ENCODE measurements at places on chromosomes 7 and 10. TPM values are rescaled to one million over a fixed set of nuclear protein-coding genes. Genes with fewer than 3 reads are reported as not detected.
A peak's percentile ranks its signal among the peaks of the same experiment; 100 is the strongest.

GRCh38 chr7:30475580-30475979 lies 3.0 kb downstream of the NOD1 start:
- H3K36me3 ChIP-seq, result no peaks in the 10 kb centered on the region
- H3K4me3 ChIP-seq, result no peak overlapping the region
- no peaks in the 10 kb centered on the region for H3K27me3 ChIP-seq
- peak overlapping the region; percentile 35 for H3K27ac ChIP-seq

GRCh38 chr10:87538092-87539015 lies 33.7 kb downstream of the MINPP1 start:
- H3K36me3 ChIP-seq, result no peaks in the 10 kb centered on the region
- no peak overlapping the region for H3K4me3 ChIP-seq
- H3K4me1 ChIP-seq, result peaks cover 9% of the 10 kb centered on the region
- no peak overlapping the region for H3K27ac ChIP-seq
- no peaks in the 10 kb centered on the region for H3K27me3 ChIP-seq
- no peak for DNase-seq

- no peaks in the 10 kb centered on the region for H3K36me3 ChIP-seq
- no peak overlapping the region for H3K27ac ChIP-seq
- no peak for DNase-seq
- H3K27me3 ChIP-seq, result no peaks in the 10 kb centered on the region
- H3K4me3 ChIP-seq, result no peak overlapping the region
Observed at GRCh38 chr10:3312403-3312940, 139.9 kb upstream of the PITRM1 start.

- H3K27me3 ChIP-seq, result peaks cover 30% of the 10 kb centered on the region
- no peak for DNase-seq
- H3K4me1 ChIP-seq, result peaks cover 7% of the 10 kb centered on the region
Observed at GRCh38 chr7:19110026-19110730, 7.3 kb downstream of the TWIST1 start.

The OR2A7 gene
- 4.4 TPM for total RNA-seq

The VPS26A gene
- total RNA-seq, result 36.3 TPM

All from heart left ventricle (tissue), 16 donors.